Fibroblast of the aortic adventitia (primary cell): ENCODE measurements at places on chromosomes 2 and 18. TPM values are rescaled to one million over a fixed set of nuclear protein-coding genes. Genes with fewer than 3 reads are reported as not detected.
A peak's percentile ranks its signal among the peaks of the same experiment; 100 is the strongest.

DNA sequence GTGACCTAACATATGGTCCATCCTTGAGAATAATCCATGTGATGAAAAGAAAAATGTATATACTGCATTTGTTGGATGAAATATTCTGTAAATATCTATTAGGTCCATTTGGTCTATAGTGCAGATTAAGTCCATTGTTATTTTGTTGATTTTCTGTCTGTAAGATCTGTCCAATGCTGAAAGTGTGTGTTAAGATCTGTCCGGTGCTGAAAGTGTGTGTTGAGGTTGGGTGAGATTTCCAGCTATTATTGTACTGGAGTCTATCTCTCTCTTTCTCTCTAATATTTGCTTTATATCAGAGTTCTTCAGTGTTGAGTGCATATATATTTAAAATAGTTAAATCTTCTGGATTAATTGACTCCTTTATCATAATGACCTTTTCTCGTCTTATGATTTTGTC lies 828.8 kb upstream of the CRIM1 start:
- no peak for DNase-seq

DNA sequence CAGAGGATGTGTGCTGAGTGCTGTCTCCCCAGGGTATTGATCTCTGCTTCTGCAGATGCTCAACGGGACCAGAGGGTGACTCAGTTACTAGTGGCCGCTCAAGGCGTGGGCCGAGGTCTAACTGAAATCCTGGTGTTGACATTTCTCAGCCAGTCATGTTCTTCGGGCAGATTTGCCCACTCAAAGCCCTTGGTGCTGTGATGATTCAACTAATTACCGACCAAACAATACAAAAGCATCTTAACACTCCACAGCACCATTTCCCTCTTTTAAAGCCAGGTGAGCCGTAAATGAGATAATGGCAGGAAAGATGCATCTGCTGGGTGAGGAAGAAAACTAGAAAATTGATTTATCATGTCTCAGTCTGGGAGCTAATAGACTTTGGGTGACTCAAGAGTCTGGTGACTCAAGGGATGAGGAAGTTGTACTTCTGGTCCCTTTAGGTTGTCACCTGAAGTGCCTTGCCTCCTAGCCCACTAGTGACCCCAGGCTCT lies 32.7 kb upstream of the PRLH start:
- no peak for DNase-seq

DNA sequence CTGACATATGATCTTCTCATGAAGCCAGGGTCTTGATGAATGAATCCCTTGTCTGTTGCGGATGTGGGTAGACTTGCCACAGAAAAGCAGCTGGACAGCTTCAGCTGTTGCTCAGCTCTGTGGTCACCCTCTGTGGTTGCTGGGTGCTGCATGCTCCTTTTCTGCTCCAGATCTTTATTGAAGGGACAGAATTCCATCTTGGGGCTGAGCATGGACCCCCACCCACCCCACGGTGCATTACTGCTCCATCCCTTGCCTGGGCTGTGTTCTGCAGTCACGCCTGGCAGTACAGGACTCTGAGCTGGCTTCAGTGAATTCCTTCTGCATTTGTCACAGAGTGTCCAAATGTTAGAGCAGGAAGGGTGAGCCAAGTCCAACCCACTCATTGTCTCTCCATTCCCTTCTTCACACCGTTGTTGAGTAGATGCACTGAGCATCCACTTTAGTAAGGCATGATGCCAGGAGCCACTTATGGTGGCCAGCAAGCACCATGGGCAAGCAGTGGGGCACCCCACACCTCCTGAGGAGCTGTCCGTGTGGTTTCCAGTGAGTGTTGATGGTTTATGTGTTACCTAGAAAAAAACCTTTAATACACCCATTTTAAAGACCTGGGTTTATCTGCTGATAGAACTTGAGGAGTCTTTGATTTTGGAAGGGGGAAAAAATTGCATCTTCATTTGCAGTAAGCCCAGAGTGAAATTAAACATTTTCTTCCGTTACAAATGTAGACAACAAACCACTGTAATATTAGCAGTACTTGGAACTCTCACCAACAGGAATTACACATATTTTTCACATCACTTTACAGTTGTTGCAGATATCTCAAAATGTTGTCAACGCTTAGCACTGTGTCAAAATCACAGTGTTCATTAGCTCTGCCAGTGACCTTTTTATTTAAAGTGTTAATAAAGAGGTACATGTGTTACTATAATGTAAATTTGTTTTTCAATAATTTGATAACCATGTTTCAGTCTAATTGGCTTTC lies 14.7 kb upstream of the ITGB6 start:
- DNase-seq, result peak; percentile 91

DNA sequence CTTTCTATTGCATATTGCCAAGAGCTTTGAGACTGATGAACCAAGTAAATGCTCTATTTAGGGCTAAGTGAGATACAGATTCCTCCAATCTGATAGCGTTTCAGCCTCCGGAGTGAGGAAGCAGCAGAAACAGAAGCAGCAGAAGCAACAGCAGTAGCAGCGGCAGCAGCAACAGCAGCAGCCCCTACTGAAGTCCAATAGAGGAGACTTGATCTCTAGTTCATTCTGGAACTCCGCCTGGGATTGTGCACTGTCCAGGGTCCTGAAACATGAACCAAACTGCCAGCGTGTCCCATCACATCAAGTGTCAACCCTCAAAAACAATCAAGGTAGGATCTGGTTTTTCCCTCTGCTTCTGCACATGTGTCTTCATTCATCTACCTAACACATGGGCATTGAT lies at the start of gene DPP10:
TSS of gene DPP10 (plus strand) at position 132 of the 400 bp plus-strand sequence.
- DNase-seq, result no peak

- no peak for DNase-seq
These were observed 108.3 kb downstream of the SS18 start for GRCh38 chr18:25982153-25982552.

DNA sequence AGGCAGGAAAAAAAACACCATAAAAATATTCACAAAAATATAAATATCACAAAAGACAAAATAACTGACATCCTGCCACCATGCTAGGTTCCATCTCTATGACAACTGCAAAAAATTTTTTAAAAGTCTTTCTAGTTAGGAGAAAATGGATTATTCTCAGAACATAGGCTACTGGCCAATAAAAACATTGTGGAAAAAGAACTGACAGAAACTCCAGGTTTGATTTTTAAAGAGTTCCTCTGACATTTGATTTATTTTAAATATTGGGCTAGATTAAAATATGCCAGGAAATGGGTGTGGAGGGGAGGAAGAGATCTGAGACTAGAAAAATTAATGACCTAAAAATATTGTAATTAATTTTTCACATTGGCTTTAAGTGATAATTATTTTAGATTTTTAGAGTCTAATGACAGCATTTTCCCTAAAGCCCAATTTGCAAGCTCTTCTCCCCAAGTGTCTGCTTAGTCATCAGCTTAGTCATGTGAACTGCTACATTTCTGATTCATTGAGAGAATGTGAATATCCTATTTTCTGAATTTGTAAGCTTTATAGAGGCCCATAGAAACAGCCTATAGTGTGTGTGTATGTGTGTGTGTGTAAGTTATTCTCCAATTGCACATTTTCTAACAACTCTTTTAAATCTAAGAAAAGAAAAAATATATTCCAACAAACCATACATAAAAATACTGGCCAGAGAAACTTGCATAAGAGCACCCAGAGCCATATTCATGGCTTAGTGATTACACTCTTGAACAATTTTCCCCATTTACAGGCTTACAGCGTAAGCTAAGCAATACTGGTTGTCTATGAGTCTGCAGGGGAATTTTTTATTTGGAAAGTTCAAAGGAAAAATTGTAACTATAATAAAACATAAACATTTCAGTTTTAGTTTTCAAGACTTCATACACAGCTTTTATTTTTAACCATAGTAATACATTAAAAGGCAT lies 48.4 kb downstream of the TMEFF2 start:
- peak; percentile 68 for DNase-seq

Gene FOXD4L1
- total RNA-seq, result 0.09 and 0.16 TPM in 2 replicates

Gene CAPN14
- total RNA-seq, result 0.09 and 0.16 TPM in 2 replicates

Gene UPP2
- not detected in 2 replicates for total RNA-seq
